Glomerular endothelial cell (primary cell): ENCODE measurements at places on chromosomes 5 and 9. TPM values are rescaled to one million over a fixed set of nuclear protein-coding genes. Genes with fewer than 3 reads are reported as not detected.
A peak's percentile ranks its signal among the peaks of the same experiment; 100 is the strongest.

Gene ADAMTSL1
- total RNA-seq = 17.2 and 22.0 TPM in 2 replicates

Gene PCDHGA5
- total RNA-seq = 0.82 and 2.1 TPM in 2 replicates

Gene SOHLH1
- total RNA-seq = 0.39 TPM in 1 of 2 replicates, not detected in the other

Gene SPAG8
- 0.53 TPM in 1 of 2 replicates, not detected in the other for total RNA-seq

Gene NIPBL
- total RNA-seq = 17.4 and 24.7 TPM in 2 replicates

Gene C7
- total RNA-seq = 0.12 TPM in 1 of 2 replicates, not detected in the other

Gene PCDHB3
- total RNA-seq = 0.23 and 0.58 TPM in 2 replicates

Gene GPX8
- total RNA-seq = 70.8 and 89.8 TPM in 2 replicates

Gene MYOZ3
- 0.53 and 0.93 TPM in 2 replicates for total RNA-seq

- DNase-seq = peak; percentile 54
Measured at GRCh38 chr5:129664336-129664937, 83.5 kb upstream of the MINAR2 start.

DNA sequence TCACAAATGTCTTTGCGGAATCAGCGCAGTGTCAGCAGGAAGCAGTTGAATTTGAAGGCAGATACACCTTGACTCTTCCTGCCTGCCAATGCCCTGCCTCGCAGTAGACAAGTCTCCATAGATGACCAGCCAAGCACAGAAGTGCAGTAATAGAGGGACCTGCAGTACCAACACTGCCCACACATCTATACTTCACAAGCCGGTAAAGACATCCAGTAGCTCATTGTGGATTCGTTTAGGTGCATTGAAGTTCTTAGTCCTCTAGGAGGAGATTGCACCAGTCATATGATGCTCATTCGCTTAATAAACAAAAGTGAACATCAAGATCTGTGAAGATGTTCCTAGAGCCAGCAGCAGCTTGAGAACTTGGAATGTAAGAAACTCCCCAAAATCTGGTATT lies 7.1 kb upstream of the IFNA2 start:
- DNase-seq = no peak

GRCh38 chr5:67495072-67495471 lies 298.5 kb upstream of the CD180 start:
- no peak for DNase-seq

DNA sequence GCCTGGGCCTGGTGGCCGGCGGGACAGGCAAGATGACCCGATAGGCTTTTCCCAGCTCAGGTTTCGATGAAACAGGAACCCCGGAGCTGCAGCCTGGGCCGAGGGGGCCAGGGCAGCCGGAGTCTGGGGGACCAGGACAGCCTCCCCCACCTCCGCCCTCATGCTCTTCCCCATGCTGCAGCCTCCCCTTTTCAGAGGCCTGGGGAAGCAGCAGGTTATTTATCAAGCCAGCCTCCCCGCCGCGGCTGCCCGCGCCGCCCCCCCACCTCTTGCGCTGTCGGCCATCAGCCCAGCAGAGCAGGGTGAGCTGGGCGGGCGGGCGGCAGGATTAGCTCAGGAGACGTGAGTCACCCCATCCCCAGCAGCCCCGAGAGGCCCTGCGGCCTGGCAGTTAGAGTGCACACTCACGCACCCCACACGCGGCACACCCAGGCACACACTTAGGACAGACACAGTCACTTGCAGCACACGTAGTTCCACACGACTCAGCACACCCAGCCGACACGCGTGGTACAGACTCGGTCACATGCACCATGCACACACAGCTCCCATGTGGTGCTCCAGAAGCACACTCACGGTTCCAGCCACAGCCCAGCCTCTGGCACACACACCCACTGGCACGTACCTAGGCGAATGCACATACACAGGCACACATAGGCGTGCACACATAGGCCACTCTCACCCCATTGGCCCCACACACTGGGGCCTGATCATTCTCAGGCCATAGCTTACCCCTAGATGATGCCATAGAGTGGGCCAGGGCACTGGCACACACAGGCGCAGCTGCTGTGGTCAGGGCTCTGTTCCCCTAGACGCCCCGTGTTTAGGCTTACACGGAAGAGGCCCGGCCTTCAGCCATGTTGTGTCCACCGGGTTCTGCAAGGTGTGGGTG lies 13.0 kb downstream of the CXXC5 start:
- no peak for DNase-seq

DNA sequence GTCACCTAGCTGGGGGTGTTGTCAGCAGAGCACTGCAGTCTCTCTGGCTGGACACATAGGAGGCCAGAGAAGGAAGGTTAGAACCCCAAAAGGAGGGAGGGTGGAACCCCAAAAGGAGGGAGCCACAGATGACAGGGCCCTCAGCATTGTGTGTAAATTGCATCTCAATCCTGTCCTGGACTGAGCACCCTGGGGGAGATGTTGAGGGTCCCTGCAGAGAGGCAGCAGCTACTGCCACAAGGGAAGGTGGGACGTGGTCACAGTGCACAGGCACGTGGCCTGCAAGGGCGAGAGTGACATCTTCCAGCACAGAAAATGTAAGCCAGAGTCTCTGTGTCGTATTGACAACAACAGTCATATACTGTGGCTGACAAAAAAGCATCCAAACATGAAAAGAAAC lies 36.5 kb upstream of the CEP72 start:
- no peak for DNase-seq

GRCh38 chr5:130018641-130019040 lies 114.4 kb downstream of the CHSY3 start:
- no peak for DNase-seq

GRCh38 chr5:124102486-124102885 lies 590.5 kb downstream of the CSNK1G3 start:
- DNase-seq = no peak

GRCh38 chr9:108258640-108259039 lies 597.1 kb downstream of the ACTL7B start:
- no peak for DNase-seq

GRCh38 chr9:105076729-105077128 lies 148.8 kb upstream of the ABCA1 start:
- DNase-seq = no peak

GRCh38 chr9:3931058-3931457 lies 368.8 kb downstream of the GLIS3 start:
- no peak for DNase-seq

DNA sequence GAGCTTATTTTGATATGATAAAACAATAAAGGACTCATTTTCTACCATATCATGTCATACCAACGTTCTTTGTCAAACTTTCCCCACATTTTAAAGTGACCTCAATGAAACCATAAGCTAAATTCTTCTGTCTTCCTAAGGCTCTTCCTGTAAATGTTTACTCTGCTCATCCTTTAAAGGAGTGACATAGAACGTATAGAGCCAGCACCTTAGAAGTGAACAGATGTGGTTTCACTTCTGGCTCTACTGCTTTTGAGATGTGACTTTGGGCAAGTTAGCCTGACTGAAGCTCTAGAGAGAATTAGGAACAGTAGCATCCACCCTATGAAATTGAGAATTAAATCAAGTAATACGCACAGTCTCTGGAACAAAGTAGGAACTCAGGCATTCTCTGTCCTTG lies 24.1 kb downstream of the SAR1B start:
- DNase-seq = no peak

- no peak for DNase-seq
Measured at GRCh38 chr9:526904-527591, 312.4 kb downstream of the DOCK8 start.

- DNase-seq = no peak
Measured at GRCh38 chr5:114062932-114063867, 298.7 kb upstream of the KCNN2 start.

DNA sequence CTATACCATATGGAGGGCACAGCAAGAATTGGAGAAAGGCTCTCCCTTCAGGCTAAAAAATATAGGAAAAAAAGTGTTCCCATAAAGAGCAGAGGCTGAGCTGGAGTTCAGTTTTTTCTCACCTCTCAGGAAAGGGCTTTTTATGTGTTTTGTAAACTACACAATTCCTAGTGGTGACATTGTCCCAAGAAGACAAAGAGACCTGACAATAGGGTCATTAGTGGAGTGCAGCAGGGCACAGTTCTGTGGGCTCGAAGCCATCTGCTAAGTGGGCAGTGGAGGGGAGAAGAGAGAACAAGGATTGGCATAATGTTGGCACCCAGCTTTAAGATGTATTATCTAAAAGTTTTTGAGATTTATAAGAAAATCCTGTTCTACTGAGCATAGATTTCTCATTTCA lies 162.5 kb downstream of the HCN1 start:
- DNase-seq = no peak

GRCh38 chr9:136429075-136429628 lies 10.5 kb downstream of the INPP5E start:
- DNase-seq = no peak

- no peak for DNase-seq
Measured at GRCh38 chr5:10620346-10620745, 56.5 kb downstream of the ANKRD33B start.

- no peak for DNase-seq
Measured at GRCh38 chr5:149860801-149861322, 83.7 kb downstream of the PDE6A start.

DNA sequence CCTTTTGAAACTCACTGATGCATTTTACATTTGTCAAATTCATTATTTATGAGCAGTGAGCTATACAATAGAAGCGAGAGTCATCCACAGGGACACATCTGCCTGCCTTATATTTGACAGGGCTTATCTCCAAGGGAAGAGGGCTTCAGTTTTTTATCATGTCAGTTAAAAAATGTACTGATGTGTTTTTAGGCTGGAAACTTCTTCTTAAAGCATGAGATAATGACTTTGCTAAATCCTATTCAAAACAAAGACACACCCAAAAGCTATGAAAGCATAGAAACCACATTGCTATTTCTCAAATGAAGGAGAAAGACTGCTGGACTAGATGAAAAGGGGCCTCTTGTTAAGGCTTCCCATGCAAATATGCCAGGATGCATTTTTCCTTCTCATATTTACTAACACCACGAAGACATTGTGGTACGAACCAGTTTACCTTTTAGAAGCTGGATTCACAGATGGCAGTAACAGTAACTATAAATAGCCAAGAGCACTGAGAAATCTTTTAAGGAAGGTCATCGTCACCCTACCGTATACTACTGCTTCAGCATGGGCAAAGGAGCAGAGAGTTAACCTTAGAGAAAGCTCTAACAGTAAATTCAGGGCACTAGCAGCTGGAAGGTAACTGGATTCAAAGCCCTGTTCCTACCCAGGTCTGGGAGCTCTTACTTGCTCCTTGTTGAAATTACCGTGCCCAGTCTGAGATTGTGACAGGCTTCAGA lies 86.3 kb upstream of the IFNK start:
- DNase-seq = no peak

DNA sequence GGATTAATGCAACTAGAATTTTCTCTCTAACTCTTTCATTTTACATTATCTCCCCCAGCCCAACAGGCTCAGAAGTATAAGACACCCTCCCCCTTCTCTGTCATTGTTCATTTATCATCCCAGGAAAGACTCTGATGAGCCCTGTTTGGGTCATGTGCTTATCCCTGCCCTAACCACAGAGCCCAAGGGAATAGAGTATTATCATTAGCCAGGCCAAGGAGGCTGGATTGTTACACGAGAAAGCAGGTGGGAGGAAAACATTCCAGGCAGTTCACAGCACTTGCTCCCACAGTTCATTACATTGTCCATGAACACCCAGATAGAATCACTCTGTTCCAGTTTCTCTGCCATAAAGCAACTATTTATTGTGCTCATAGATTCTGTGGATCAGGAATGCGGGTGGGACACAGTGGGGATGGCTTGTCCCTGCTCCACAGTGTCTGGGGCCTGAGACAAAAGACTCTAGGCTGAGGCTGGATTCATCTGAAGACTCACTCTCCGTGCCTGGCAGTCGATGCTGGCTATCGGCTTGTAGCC lies 59.5 kb upstream of the TMEM215 start:
- no peak for DNase-seq

GRCh38 chr9:7067169-7067568 lies 309.4 kb downstream of the KDM4C start:
- no peak for DNase-seq

- no peak for DNase-seq
Measured at GRCh38 chr5:40093550-40093949, 586.2 kb upstream of the PTGER4 start.

DNA sequence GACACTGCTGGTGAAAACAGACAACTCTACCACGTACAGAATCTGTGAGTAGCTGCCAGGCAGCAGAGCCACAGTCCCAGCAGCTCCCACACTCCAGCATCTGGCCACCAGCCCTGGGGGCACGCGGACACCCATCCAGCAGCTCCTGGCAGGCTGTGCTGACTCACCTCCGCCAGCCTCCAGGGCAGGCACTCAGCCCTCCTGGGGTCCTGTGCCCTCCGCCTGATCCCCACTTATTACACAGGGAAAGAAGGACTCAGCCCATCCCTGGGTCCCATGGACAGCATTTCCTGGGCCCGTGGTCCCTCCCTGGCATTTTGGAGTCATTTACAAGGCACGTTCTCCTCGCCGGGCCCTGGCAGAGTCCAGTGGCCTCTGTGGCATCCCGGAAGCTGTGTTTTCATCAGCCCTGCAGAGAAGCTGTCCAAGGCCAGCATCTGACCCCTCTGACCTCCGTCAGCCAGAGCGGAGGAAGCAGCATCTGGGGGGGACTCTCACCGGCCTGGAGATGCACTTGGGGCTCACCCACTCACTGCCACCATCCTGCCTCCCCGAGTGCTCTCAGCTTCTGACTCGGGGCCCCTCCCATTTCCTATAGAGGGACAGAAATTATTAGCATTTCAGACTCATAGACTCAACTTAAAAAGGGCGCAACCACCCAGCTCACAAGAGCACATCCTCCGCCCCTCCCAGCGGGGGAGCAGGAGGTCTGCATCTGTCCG lies 21.6 kb downstream of the PAEP start:
- no peak for DNase-seq

- no peak for DNase-seq
Measured at GRCh38 chr9:13524245-13524644, 244.8 kb upstream of the MPDZ start.

DNA sequence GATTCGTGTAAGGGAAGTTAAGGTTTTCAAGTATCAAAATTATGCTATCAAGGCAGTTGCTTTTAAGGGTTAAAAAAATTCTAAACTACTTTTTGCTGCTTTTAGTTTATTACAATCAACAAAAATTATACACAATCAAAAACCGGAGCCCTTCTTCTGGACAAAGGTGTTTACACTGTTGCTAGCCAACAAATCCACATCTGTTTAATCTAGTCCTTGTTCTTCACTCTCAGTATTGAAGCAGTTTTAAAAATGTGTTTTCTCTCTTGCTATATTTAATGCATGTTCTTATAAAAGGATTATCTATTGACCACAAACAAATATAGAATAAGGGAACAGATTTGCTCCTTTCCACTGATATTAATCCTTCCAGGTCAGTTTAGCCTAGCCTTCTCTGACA lies 2.5 kb downstream of the FEM1C start:
- no peak for DNase-seq

DNA sequence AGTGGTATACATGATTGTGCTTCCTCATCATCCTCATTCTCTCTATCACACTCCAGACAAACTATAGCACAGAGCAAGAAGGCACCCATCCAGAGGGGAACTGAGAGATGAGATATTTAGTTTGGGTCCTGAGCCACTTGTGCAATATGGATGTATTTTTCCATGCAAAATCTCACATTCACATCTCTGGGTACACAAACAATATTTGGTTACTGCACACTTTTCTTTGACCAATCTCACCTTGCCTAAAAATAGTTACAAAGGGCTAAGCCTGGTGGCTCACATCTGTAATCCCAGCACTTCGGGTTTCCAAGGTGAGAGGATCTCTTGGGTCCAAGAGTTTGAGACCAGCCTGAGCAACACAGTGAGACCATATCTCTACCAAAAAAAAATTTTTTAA lies 120.3 kb downstream of the SIL1 start:
- no peak for DNase-seq
